A549 treated with CpdA at 1 μM for 4 hours (cell line): ENCODE measurements at places on chromosomes 7 and 10. TPM values are rescaled to one million over a fixed set of nuclear protein-coding genes. Genes with fewer than 3 reads are reported as not detected.

The GSTO2 gene
- 1.4 to 2.1 TPM (median 1.8 TPM) in 5 replicates for total RNA-seq

The GNG11 gene
- total RNA-seq, result 32.3 to 35.6 TPM (median 33.9 TPM) in 5 replicates

The GSTO1 gene
- total RNA-seq, result 239 to 286 TPM (median 253 TPM) in 5 replicates

The SP8 gene
- not detected in 5 replicates for total RNA-seq

The VWDE gene
- total RNA-seq, result 0.31 to 0.84 TPM (median 0.48 TPM) in 5 replicates

The OR6B1 gene
- not detected in 5 replicates for total RNA-seq

The KAT6B gene
- total RNA-seq, result 4.9 to 7.3 TPM (median 6.0 TPM) in 5 replicates

The TMEM196 gene
- not detected in 5 replicates for total RNA-seq

The OR13A1 gene
- not detected in 5 replicates for total RNA-seq

The NEUROD6 gene
- not detected in 5 replicates for total RNA-seq

The SPDYE5 gene
- not detected in 5 replicates for total RNA-seq

The AGAP9 gene
- 7.7 to 11.5 TPM (median 9.2 TPM) in 5 replicates for total RNA-seq

The KLF14 gene
- total RNA-seq, result 0.03 to 0.06 TPM (median 0.05 TPM) in 3 of 5 replicates, not detected in the others

The OR2A5 gene
- total RNA-seq, result not detected in 5 replicates

The TRPV6 gene
- not detected in 5 replicates for total RNA-seq
